ENCODE measurements at places on chromosomes 6 and 20.
A peak's percentile ranks its signal among the peaks of the same experiment; 100 is the strongest.

GRCh38 chr6:56147766-56148165, 99.6 kb downstream of the COL21A1 start:
- no peak for DNase-seq

DNA sequence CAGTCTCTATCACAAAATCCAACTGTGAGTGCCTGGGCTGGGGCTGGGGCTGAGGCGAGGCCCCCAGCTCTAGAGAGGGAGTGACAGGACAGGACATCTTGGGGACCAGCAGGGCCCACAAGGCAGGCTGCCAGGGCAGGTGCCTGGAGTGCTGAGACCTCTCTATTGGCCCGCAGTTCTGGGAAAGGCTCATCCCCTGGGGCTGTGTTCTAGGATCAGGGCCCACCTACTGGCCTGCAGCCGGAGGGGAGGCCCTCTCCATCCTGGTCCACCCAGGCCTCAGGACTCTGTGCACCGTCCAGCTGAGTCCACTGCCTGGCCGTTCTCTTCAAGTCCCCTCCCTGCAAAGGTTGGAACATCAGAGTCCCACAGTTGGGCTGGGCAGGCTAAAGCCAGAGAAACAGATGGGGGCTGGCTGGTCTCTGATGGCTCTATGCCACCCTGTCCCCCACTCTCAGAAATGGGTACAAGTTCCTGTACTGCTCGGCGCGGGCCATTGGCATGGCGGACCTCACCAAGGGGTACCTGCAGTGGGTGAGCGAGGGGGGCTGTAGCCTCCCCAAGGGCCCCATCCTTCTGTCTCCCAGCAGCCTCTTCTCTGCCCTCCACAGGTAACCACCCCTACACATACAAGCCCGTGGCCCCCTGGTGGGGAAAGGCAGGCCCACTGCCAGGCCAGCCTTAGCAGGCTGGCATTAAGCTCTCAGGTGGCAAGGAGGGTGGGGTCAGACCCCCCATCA, 9.0 kb downstream of the EMILIN3 start:
- DNase-seq = no peak

DNA sequence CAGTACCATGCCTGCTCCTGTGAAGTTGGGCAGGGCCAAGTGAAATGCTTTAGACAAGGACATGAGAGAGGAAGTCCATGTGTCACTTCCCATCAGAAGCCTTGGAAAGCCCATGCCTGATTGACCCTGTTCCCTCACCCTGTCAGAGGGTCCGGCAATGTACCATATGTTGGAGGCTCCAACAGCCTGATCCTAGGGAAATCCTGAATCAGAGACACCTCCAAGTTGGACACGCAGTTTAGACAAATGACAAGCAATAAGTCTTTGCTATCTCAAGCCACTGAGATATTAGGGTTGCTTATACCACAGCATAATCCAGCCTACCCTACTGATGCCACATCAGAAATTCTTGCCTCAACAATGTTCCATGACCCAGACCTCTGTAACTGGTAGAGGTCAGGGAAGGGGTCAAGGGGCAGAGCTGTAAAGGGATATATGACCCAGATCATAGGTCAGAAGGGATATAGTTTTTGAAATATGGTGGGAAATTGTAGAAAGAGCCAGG, 174.8 kb downstream of the HACE1 start:
- DNase-seq = no peak

GRCh38 chr6:76441875-76442274, 369.4 kb upstream of the IMPG1 start:
- DNase-seq = no peak

- DNase-seq = no peak
These were observed 103.7 kb upstream of the SOX4 start for GRCh38 chr6:21489826-21490225.

GRCh38 chr6:151399679-151400078, 8.3 kb upstream of the ZBTB2 start:
- no peak for DNase-seq

- no peak for DNase-seq
These were observed 94.0 kb downstream of the SYCP2 start for GRCh38 chr20:59839400-59839799.

GRCh38 chr6:140567466-140567865, 1193.0 kb upstream of the CITED2 start:
- DNase-seq = no peak

DNA sequence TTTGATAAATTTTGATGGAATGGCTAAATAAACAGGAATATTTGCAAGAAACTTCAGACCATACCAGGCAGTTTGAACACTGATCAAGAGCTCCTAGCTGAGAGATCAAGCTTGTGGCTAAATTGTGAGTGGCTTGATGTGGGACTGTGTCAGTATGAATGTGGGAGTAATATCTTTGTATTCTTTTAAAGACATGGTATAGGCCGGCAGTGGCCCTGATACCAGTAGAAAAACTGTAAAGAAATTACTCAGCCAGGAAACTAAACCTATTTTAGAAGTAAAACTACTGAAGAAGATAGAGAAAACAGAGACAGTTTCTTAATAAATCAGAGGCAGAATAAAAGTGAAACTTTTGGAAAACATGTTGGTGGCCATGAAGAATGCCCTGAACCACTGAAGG, 608.4 kb upstream of the SYNCRIP start:
- DNase-seq = no peak

GRCh38 chr6:111800821-111801220, 72.4 kb downstream of the FYN start:
- no peak for DNase-seq

DNA sequence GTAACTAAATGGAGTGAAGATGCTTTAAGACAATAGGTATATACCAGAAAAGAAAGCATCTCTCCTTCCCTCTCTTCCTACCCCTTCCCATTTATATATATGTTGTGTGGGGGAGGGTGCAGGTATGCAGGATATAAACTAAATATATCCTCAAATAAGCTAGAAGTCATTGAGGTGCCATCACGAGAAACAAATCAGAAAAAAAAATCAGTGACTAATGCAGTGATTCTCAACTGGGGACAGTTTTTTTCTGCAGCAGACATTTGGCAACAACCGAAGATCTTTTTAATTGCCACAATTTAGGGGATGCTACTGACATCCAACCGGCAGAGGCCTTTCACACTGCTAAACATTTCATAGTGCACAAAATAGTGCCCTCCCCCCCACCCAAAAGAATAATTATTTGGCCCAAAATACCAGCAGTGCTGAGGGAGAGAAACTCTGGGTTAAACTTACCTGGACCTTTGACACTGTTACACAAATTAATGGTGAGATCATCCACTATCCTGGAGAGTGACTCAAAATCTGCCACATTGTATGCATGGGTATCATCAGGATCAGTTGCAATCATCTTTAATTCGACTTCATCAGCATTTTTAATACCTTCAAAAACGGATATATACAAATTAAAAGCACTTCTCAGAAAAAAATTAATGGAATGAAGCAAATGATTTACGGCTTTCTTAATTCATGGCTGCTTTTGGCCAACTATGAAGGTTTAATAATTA, 55.0 kb downstream of the COL12A1 start:
- no peak for DNase-seq

GRCh38 chr6:13526727-13527670, 39.6 kb upstream of the GFOD1 start:
- DNase-seq = peak; percentile 80

- DNase-seq = no peak
These were observed 94.5 kb upstream of the SULF2 start for GRCh38 chr20:47879771-47880170.

DNA sequence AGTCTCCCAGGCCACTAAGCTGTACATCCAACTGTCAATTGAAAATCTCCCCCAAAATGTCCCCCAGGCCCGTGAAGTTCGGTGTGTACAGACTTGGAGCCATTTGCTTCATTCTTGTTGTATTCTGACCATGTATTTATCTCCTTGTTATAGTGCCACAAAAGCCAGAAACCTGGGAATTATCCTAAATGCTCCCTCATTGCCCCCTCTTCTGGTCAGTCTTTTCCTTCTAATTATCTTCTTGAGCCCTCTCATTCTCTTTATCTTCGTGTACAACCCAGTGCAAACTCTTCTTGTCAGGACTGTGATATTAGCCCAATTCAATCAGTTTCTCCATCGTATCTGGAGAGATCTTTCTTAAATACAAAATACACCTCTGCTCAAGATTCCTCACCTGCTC, 64.7 kb downstream of the RFX6 start:
- no peak for DNase-seq

DNA sequence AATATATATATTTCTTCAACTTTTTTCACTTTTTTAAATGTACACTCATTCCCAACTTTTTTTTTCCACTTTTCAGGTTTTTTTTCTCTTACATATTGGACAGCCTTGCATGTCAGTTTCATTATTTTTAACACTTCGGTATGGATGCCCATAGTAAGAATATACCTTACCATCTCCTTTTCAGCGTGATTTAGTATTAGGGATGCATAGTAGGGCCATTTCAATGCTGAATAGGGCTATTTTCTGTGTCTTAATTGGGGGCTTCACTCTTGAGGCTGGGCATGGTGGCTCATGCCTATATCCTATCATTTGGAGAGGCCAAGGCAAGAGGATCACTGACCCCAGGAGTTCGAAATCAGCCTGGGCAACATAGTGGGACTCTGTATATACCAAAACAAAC, 6.7 kb downstream of the RNF114 start:
- no peak for DNase-seq

GRCh38 chr6:75863001-75863400, 114.0 kb downstream of the MYO6 start:
- no peak for DNase-seq

DNA sequence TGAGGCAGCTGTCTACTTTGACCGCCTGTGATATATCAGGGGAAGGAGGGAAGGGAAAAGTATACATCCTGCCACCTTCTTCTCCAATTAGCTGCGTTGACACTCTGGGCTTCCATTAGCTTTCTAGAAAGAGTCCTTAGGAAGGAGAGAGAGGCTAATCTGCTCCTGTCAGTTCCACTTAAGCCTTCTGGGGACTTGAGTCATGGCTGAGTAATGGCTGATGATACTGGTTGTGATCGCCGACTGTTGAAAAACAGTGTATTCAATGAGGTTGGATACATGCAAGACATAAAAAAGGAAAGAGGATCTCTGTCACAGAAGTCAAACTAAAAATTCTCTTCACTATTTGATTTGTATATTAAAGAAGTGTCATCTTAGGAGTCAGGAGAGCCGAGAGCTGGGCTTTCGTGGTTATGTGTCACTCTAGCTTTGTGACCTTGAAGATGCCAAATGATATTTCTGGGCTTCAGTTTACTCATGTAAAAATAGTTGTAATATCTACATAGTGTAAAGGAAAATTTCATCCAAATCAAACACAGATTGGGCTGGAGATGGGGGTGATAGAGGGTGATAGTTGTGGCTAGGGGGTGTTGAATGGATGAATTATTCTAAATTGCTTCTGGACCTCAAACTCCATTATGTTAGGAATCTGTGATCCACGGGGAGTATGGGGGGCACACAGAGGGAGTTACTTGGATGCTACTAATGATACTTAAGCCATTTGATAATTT, 189.0 kb downstream of the UST start:
- DNase-seq = no peak

- no peak for DNase-seq
These were observed 84.0 kb downstream of the DTNBP1 start for GRCh38 chr6:15578716-15579391.

DNA sequence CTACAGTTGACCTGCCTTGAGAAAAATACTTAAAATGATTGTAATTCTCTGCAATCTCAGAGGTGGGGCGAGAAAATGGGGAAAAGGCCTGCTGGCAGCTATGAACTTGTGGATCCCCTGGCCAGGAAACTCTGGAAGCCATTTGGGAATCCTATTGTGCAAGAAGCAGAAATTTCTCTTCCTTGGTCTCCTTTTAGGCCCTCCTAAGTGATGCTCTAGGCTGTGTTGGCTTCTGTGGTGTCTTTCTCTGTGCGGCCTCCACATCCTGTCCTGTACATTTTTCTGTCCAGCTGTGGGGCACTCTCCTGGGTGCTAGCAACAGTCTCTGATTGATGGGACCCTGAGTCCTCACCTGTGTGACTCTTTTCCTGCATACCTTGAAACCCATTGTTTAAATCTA, 290.9 kb downstream of the FARS2 start:
- DNase-seq = no peak

- DNase-seq = no peak
These were observed 25.5 kb downstream of the GNAS start for GRCh38 chr20:58877976-58878360.

DNA sequence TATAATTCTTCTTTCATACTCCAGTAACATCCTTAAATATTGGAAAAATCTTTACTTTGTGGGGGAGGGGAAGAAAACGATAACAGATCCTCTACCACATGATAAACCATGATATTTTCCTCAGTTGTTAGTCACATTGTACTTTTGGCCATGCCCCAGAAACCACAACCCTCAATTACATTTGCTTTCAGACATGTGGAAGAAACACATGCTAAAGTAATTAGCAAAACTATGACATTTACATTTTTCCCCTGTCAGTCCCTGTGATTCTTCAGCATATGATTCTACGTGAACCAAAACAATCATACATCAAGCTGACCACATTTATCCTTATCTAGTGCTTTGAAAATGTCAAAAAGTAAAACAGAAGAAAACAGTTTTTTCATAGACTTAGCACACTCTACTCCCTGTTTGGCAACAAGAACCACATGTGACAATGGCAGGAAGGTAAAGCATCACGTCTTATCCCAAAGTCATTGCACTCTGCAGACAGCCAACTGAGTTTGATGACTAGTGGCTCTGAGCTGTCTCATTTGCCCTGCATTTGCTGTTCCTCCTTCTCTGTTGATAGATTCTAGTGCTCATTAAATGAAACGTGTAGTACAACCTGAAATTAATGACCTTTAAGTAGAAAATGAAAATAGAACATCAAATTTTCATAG, 505.8 kb upstream of the MARCKS start:
- no peak for DNase-seq

DNA sequence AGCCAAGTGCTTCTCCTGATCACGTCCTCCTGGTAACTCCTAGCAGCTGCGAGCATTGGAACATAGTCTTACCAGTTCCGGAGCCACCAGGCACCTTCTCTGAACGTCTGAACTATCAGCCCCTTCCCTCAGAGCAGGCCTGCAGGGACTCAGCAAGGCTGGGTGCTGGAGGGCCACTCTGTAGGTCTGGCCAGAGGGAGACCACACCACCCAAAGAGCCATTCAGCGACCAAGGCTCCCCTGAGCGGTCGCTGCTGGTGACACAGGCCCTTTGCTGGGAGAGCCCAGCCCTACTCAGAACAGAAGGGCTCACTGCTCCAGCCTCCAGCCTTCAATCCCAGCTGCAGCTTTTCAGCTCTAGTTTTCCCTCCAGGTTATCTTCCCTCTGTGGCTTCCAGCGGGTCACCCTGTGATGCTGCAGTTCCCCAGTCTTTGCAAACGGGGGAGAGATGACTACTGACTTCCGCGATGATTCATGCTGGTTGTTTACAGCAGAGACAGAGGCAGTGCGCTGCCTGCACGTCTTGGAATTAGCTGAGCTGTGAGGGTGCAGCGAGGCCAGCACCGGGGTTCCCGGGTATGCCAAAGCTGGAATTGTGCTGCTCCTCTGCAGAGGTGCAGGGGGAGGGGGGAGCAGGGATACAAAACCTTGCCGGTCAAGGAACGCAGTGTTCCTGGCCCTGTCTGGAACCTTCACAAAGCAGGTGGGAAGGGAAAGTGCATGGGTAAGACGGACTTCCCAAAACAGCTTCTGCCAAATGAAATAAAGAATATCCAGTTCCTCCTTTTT, 161.4 kb downstream of the LY86 start:
- no peak for DNase-seq

All from NCI-H2081 treated with DMSO at 0.1 percent for 48 hours (cell line).